ENCODE measurements at places on chromosomes 16 and 17.

DNA sequence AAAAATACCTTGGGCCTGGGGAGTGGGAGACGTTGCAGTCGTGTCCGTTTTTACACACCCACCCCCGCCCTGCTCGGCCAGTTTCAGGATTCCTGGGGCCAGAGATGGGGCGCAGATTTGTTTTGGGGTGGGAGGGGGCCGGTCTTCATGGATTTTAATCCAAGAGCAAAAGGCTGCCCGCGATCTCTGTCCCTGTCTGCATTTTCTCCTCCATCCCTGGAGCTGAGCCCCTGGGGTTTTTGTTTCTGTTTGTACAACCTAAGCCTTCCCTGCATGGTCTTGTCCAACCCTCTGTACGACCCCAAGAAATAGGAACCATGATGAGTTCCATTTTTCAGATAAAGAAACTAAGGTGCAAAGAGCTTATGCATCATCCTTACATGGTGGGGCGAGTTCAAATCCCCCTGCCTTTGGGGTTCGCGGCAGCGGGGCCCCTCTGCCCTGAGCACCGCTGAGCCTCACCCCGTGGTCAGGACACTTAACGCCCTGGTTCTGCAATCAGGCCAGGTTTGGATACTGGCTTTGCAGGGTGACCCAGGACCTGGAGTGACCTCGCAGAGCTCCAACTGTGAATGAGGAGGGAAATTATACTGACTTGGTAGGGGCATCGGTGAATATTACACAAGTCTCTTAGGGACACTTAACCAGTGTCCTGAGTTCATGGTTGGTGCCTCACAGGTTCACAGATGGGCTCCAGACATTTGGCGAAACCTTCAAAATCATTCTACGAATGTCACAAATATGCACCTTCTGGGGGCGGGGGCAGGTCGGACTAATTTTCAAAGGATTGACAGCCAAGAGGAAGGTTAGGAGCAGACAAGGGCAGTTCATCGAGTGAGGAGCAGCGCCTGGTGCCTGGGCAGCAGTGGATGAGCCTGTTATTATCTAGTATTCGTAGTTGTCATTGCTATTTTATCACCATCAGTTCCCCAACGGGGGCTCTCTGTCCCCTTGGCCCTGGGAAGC, 4.1 kb upstream of the FOXF1 start:
- no peak for DNase-seq

DNA sequence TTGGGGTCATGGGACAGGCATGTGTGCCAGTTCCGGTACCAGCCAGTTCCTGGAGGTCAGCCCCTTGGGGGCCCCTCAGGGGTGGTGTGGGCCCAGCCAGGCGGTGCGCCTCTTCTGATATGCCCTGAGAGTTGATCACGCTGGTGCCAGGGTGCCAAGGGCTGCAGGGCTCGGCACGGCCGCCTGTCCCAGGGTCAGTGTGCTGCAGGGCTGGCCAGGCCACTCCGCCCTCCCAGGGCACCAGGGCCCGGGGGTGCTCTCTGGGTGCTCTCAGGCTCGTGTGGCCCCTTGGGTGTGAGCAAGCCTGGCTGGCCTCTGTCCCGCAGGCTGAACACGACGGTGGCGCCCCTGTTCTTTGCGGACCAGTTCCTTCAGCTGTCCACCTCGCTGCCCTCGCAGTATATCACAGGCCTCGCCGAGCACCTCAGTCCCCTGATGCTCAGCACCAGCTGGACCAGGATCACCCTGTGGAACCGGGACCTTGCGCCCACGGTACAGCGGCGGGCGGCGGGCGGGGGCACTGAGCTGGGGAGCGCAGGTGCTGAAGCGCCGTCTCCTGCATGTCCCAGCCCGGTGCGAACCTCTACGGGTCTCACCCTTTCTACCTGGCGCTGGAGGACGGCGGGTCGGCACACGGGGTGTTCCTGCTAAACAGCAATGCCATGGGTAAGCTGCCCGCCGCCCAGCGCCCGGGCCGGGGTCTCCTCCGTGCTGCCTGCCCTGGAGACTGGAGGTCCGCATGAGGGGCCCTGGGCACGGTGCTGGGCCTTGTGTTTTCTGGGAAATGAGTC, 6.0 kb downstream of the GAA start:
- DNase-seq, result no peak

- DNase-seq, result no peak
Measured at GRCh38 chr16:85628645-85629044, 15.5 kb downstream of the GSE1 start.

- DNase-seq, result no peak
Measured at GRCh38 chr16:20415541-20415940, 6.2 kb downstream of the ACSM5 start.

- peak; percentile 87 for DNase-seq
Measured at GRCh38 chr17:59846394-59847165, 46.2 kb downstream of the TUBD1 start.

DNA sequence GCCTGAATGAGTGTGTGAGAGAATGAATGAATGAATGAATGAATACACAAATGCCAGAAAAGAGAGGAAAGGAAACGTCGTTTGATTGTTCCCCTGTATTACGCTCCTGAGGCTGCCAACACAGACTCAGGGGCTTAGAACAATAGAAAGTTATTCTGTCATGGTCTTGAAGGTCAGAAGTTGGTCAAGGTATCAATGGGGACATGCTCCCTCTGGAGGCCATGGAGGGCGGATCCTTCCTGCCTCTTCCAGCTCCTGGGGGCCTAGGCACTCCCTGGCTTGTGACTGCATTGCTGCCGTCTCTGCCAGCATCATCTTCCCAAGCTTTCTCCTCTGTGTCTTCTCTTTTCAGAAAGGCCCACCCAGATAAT, 1.5 kb upstream of the SLC38A8 start:
- DNase-seq, result no peak

GRCh38 chr16:64312292-64312691, 809.6 kb downstream of the CDH11 start:
- DNase-seq, result no peak

- DNase-seq, result no peak
Measured at GRCh38 chr16:16150117-16150877, 73.0 kb downstream of the ABCC6 start.

DNA sequence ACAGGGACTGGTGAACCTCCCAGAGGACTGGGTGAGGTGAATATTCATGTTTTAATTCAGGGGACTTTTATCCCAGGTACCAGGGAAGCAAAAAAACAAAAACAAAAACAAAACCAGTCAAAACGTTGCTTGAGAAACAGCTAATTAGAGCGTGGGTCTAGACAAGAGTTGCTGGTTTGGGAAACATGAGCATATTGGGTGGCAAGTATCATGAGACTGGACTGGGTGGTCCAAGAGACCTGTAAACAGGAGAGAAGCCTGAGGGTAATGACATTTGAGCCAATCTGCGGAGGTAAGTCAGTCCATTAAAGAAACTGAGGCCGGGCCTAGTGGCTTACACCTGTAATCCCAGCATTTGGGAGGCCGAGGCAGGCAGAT, 11.5 kb upstream of the BPTF start:
- DNase-seq, result no peak

DNA sequence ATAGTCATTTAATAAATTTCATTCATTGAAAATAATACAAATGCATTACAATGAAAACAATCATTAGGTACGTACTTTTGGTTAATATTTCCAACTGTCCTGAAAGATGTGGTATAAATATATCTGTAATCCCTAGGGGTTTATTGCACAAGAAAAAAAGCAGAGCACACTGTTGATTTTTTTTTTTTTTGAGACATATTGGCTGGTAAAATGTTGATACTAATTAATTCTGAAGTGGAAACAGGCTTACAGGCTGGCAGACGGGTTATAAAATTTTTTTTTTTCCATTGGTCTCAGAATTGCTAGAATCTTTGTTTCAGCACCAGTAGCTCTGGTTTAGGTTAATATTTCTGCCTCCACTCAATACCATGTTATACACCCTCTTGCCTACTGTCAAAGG, 193.6 kb downstream of the MAP2K6 start:
- no peak for DNase-seq

- DNase-seq, result no peak
Measured at GRCh38 chr16:84404936-84405639, 36.8 kb downstream of the ATP2C2 start.

- DNase-seq, result no peak
Measured at GRCh38 chr17:31357839-31358394, 33.6 kb upstream of the RAB11FIP4 start.

- DNase-seq, result no peak
Measured at GRCh38 chr16:69888005-69888590, 63.0 kb upstream of the CLEC18A start.

DNA sequence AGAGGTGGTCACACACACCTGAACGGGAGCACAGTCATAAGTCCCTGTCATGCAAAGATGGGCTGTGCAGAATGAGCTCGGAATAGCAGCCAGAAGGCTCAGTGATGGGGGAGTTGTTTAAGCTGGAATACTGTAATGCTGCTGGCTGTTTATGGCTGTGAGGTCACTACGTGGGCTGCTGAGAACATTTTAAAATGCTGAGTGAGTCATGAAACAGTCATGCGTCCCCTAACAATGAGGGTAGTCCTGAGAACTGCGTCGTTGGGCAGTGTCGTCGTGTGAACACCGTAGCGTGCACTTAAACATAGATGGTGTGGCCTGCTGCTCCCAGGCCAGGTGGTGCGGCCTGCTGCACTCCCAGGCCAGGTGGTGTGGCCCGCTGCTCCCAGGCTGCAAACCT, 39.7 kb downstream of the TBCD start:
- DNase-seq, result no peak

GRCh38 chr16:23104032-23104955, 45.0 kb downstream of the USP31 start:
- DNase-seq, result no peak

DNA sequence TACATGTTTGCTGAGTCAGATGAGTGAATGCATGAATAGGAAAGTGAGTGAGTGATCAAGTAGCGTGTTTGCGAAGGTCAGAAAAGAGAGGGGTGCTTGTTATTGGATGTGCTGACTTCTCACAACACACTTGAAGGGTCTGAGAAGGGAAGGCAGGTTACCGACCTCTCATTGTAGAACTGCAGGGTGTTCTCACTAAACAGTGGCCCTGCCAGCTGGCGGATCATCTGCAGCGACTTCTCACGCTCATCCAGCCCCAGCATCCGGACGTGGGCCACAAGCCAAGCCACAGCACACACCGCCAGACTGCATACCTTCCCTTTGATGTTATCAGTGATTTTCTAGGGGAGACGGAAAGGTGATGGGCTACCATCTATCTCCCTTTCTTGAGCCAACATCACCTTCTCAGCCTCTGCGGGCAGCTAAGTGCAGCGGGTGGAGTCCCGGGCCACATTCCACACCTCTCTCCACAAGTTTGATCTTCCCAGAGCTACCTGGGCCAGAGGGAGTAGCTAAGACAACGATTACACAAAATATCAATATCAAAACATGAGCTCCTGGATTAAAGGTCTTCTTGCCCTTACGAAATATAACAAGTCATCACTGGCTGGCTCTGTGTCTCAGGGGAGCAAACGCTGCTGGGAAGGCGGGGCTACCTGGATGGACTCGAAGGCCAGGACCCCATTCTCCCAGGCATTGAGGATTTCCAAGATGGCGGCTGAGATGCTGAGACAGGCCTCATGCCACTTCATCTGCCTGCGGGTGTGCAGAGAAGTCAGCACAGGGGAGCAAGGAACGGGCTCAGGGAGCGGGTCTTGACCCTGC, 11.0 kb downstream of the CSF3 start:
- DNase-seq, result peak; percentile 45

Data from activated CD4-positive, alpha-beta T cell treated with anti-CD3 and anti-CD28 coated beads, Interleukin-10, Interleukin-2, amounts not matched to agents 100 ng/mL and 50 ng/mL, durations not matched to agents 16 hours and 8 hours (primary cell).